ENCODE measurements at places on chromosomes 3 and 15.
A peak's percentile ranks its signal among the peaks of the same experiment; 100 is the strongest.

DNA sequence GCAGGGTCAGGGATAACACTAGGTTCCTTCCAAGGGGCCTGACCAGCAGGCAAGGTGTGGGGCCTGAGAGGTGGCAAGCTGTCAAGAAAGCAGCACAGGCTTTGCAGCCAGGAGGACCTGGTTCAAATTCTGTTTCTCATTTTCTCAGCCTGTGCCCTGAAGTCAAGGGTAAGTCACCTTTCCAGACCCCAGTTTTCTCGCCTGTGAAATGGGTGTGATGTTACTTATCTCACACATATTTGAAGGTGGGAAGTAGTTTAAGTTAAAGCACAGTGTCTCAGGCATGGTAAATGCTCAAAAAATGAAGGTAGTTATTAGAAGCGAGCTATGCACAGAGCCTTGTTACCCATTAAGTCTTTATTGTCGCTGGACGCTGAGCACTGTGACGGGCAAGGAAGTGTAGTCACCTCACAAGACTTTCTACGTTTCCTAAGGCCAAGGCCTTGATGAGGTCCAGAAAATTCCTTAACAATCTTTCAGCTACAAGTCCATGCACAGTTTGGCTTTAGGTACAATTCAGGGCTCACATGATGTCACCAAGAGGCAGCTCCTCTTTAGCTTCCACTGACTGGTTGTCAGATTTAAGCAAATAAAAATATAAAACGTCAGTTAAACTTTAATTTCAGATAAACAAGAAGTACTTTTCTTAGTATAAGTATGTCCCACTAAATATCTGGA is 522.6 kb upstream of the PROK2 start:
- no peak for DNase-seq

GRCh38 chr3:184552863-184553262 is 8.7 kb upstream of the EPHB3 start:
- DNase-seq = no peak

DNA sequence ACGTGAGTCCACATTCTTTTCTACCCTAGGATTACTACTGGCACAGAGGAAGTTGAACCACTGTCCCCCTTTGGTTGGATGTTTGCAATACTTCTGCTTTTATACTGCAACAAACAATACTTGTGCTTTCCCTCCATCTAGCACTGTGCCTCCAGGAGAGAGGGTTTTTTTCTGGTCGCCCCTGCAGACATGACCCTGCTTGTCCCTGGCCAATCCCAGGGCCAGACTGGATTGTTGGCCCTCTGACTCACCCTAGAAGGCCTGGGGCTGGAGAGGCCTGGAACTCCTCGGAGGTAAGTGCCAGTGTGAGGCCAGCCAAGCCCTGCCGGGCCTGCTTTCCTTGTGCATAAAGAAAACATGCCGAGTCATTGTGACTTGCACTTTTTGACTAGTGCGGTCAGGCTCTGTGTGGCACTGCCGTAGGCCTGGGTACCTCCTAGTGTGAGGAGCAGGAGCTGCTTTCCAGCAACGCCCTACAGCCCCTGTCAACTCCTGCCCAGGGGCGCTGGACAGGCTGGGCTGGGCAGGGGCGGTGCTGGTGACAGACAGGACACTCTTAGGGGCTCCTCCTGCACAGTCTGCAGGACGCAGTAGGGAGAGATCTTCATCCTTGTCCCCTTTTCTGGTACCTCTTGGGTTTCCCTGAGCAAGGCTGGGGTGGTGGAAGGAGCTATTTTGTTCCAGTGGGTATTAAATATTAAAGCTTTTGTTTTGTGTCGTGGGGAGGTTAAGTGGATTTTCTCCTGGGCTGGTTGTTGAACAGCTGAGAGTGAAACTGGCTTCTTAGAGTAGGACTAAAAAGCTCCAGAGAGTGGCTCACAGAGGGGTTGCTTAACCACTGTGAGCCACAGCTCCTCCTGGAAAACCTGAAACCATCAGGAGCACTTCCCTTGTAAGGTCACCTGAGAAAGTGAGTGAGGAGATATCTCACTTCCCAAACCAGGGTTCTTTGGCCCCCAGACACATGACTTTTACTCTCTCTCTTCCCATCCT is 14.4 kb upstream of the TKT start:
- DNase-seq = peak; percentile 28

GRCh38 chr3:127789990-127790881 is 32.1 kb downstream of the MGLL start:
- no peak for DNase-seq

GRCh38 chr15:56920367-56920627 is 1.9 kb downstream of the TCF12 start:
- DNase-seq = no peak

- no peak for DNase-seq
These were observed 28.2 kb downstream of the GJD2 start for GRCh38 chr15:34726406-34727100.

GRCh38 chr3:175153595-175153994 is 294.5 kb downstream of the NAALADL2 start:
- DNase-seq = no peak

DNA sequence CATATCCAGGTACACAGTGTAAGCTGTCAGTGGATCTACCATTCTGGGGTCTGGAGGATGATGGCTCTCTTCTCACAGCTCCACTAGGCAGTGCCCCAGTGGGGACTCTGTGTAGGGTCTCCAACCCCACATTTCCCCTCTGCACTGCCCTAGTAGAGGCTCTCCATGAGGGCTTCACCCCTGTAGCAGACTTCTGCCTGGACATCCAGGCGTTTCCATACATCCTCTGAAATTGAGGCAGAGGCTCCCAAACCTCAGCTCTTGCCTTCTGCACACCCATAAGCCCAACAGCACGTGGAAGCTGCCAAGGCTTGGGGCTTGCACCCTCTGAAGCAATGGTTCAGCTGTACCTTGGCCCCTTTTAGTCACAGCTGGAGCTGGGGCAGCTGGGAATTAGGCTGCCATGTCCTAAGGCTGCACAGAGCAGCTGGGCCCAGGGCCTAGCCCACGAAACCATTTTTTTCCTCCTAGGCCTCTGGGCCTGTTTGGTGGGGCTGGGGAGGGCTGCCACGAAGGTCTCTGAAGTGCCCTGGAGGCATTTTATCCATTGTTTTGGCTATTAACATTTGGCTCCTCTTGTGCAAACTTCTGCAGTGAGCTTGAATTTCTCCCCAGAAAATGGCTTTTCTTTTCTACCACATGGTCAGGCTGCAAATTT is 65.5 kb upstream of the FILIP1L start:
- no peak for DNase-seq

GRCh38 chr3:99708207-99708745 is 69.9 kb downstream of the COL8A1 start:
- DNase-seq = no peak

- DNase-seq = no peak
These were observed 61.5 kb upstream of the DCBLD2 start for GRCh38 chr3:98962951-98963350.

DNA sequence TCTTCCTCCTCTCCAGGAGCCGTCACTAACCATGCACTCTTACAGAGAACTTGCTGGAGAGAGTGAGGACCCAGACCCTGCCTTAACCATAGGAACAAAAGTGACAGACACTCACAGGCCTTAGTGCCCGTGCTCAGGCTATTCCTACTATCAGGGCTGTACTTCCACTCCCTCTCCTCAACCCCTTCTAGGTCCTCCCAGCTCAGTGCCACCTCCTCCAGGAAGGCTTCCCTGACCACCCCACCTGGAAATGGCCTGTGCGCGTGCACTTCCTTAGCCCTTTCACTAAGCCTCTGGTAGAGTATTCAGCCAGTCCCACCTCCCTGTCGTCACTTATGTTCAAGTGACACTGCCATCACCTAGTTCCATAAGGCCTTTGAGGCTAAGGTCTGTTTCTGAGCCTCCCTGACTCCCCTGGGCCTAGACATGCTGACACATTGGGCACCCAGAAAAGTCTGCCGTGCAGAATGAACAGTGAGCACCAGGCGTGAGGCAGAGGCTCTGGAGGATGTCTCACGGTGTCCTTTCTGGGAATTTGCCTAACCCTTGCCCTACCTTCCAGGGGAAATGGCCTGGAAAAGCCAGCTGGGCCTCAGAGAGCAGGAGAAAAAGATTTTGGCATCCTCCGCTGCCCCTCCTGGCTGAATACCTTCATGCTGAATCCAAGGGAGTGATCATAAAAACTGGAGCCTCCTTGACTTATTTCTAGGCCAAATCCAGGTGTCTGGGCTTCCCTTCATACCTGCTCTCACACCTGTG is 108.6 kb upstream of the SMAD3 start:
- no peak for DNase-seq

DNA sequence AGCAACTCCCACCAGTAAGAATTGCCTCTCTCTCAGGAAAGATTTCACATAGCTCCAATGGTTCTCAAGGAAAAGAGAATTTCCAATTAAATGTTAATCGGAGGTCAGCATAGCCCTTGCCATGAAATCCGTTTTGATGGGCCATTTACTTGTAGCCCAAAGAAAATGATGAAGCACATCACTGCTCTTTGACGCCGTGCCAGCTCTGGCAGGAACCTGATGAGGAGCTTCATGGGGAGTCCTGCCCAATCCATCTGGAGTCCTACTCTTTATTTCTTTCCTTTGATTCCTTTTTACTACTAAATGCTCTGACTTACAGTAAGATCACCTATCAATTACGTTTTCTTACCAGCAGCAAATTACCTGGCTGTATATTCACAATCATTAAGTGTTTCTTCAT is 84.7 kb downstream of the FGF12 start:
- DNase-seq = no peak

DNA sequence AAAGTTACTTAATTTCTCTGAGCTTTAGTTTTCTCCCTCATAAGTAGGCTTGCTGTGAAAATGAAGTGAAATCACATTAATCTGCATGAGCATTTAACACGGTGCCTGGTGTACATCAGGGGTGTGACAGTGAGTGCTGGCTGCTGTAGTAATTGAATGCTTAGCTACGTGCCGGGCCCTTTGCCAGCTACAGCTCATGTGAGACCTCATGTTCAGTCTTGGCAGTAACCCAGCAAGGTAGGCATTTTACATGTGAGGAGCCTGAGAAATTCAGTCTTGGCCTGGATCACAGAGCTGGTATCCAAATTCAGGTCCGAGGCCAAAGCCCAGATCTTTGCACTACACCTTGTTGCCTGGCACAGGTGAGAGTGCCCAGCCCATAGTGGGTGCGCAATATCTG is 9.1 kb downstream of the GHRL start:
- no peak for DNase-seq

- peak; percentile 75 for DNase-seq
These were observed 23.2 kb upstream of the IP6K2 start for GRCh38 chr3:48739955-48740823.

- peak; percentile 39 for DNase-seq
These were observed 52.2 kb downstream of the TP53BP1 start for GRCh38 chr15:43440721-43441281.

GRCh38 chr15:68537097-68537496 is 41.7 kb upstream of the CORO2B start:
- no peak for DNase-seq

GRCh38 chr15:60184579-60184978 is 180.5 kb downstream of the FOXB1 start:
- DNase-seq = no peak

DNA sequence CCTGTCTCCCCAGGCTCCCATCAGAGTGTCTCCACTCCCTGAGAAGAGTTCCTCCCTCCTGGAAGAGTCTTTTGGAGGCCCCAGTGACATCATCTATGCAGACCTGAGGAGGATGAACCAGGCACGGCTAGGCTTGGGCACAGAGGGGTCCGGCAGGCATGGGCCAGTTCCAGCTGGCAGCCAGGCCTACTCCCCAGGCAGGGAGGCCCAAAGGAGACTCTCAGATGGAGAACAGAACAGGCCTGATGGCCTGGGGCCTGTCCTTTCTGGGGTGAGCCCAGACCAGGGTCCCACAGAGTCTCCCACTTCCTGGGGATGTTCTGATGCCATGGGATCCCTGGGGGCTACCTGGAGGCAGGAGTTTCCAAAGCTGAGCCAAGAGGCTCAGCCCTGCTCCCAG is 8.5 kb downstream of the SH2D7 start:
- DNase-seq = no peak

DNA sequence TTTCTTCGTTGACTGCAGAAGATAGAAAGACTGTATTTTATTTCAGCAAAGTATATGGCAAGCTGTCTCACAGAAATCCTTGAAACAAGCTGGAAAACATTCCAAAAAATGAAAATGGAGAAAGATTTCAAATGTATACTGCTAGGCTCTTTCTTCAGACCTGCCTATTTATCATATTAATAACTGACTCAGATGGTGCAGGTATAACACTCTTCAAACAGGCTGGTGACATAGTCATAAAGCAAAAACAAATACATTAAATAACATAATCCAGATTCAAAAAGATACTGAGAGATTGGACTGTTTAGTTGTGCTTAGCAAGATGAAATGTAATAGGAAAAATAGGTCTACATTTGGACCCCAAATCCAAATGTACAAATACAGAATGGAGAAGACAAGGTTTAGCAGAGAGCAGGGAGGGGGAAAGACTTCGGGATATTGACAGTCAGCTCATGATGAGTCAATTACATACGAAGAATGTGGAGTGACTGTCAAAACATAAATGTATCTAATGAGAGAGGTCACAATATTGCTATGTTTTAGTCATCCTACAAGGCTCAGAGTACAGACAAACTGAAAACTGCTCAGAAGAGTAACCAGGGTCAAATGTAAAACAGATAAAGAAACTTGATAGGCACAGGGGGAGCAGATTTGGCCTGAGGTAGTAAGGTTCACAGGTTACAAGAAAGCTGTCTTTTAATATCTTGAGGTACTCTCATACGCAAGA is 88.7 kb downstream of the DMXL2 start:
- no peak for DNase-seq

DNA sequence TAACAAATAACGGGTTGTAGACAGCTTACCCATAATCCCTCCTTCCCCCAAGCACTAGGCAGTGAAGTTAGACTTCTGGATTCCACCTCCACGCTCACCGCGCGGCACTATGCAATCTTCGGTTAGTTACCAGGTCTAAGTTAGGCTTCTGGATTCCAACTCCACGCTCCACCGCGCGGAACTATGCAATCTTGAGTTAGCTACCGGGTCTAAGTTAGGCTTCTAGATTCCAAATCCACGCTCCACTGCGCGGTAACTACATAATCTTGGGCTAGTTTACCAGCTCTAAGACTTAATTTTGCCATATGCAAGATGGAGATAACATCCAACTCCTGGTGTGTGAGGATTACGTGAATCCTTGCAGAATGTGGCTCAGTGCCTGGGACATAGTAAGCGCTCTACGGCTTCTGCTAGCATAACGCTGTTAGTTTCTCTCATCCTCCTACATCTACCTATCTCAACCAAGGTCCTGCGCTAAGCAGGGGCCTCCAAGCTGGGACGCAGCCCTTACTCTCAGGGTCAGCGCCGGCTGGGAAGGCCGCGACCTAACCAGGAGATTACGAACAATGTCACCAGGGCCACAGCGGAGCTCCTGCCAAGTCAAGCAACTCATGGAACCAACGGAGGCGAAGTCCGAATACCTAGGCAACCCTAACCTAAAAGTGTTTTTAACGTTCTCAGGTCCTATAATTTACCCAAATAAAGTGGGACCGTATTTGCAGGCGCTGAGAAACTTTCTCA is 497 bp upstream of the RPLP1 start:
- DNase-seq = peak; percentile 38

GRCh38 chr3:10437272-10437994 is 68.0 kb downstream of the ATP2B2 start:
- DNase-seq = peak; percentile 74

DNA sequence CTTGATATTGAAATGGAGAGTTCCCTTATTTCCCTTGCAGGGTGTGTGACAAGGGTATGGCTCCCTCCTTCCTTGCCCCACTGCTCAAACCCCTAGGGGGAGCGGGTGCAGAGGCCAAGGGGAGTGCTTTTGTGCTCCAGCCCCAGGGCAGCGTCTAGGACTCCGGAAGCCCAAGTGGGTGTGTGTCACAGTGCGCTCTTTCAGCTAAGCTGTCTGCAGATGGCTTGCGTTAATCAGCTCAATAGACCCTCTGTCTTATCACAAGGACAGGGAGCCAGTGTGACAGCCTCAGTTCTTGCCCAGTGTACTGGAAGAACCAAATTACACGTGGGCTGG is 523.6 kb upstream of the LMCD1 start:
- DNase-seq = no peak

- DNase-seq = peak; percentile 26
These were observed 141.3 kb upstream of the CCDC54 start for GRCh38 chr3:107235928-107236315.

Data from stimulated activated CD4-positive, alpha-beta T cell treated with anti-CD3 and anti-CD28 coated beads, Interleukin-15, amount 100 ng/mL, for 24 hours (primary cell).